ENCODE measurements at places on chromosomes 4 and X.

DNA sequence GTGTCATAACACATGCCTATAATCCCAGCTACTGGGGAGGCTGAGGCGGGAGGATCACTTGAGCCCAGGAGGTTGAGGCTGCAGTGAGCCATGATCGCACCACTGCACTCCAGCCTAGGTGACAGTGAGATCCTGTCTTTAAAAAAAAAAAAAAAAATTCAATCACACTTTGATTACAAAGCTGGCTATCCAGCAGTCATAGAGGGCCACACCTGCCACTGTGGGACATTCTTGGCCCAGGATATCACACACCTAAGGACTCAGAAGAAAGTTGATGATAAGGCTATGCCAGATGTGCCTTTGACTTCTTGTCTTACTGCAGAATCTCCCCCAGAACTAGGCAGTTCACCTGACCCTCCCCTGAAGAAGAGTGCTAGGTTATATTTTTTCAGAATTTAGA lies 122.5 kb upstream of the GALNT7 start:
- no peak for DNase-seq

- DNase-seq = no peak
Measured at GRCh38 chr4:60384516-60384915, 815.6 kb upstream of the ADGRL3 start.

DNA sequence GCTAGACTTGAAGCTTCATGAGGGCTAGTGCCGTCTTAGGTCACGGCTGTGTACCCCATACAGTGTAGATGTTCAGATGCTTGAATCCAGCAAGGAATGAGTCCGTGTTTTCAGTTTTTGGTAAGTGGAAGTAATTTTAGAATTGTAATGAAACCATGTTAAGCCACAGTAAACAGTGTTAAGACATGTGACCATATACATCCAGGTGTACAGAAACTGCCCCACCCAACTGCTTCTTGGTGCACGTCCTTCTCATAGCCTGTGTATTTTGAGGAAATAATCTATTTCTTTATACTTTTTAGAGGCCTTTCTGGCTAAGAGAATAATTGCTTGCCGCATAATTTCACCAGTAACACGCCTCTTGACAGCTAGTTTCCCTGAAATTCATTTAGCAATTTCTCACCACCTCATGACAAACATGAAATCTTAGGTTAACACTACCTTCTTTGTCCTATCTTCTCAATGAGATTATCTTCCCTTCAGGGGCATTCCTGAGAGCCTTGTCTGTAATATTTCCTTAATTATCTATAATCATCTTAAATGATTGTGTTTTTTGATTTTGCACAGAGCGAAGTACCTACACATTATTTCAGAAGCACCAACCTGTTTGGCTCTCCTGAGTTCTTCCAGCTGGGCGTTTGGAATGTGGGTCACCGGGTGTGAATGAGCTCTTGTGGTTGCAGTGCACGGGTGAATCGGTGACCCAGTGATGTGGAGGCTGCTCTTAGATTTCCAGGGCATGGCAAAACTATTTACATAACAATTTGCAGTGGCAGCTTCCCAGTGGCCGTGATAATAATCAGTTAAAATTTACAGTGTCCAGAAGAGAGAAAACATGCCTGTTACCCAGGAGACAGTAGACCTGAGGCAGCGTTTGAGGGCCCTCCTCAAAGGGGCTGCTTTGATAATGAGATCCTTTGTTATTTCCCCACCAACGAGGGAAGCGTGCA lies 50.2 kb upstream of the TADA2B start:
- no peak for DNase-seq

DNA sequence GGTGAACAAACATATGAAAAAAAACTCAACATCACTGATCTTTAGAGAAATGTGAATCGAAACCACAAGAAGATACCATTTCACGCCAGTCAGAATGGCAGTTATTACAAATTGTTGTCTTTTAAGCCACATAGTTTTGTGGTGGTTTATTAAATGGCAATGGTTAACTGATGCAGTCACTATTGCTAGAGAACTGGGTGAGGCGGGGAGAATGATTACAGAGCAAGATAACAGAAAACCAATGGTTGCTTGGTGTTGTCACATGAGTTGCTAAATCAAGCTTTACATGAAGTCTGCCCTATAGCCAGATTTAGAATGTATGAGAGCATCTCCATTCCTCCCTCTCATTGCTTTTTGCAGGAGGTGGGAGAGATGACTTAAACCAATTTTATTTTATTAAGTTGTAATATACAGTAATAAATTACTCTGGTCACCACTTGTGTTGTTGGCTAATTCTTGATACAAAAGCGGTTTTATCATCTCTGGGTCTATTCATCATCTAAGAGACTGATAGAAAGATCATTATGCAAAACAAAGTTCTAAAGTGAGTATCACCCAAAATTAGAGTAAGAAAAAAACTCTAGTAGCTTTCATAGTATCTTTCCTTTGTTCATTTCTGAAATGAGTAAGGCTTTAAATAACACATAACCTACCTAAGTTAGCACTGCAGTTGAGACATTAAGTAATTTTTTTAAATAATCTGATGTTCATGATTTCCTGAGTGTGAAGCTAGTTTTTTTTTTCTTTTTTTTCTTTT lies 859.5 kb downstream of the STIM2 start:
- no peak for DNase-seq

GRCh38 chr4:70133473-70133872 lies 20.6 kb upstream of the PRR27 start:
- no peak for DNase-seq

- no peak for DNase-seq
Measured at GRCh38 chr4:47816748-47817147, 21.1 kb downstream of the CORIN start.

GRCh38 chr4:184041156-184041555 lies 136.0 kb downstream of the STOX2 start:
- no peak for DNase-seq

GRCh38 chrX:106069048-106069447 lies 30.5 kb upstream of the SERPINA7 start:
- no peak for DNase-seq

DNA sequence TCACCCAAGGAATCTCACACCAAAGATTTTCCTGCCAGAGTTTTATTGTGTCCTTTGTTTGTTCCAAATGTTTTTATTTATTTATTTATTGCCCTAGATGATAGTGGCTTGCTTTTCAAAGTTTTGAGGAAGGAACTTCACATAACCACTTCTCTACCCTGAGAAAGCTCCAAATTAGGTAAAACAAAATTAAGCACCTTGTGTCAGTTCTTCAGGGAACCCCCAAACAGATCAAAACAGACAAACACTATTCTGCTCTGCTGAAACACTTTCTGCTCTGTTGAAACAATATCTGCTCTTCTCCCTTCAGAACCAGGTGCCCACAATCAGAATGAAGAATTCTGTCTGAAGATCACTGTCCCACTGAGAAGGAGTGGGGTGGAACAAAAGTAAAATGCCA lies 16.5 kb upstream of the CYBB start:
- no peak for DNase-seq

DNA sequence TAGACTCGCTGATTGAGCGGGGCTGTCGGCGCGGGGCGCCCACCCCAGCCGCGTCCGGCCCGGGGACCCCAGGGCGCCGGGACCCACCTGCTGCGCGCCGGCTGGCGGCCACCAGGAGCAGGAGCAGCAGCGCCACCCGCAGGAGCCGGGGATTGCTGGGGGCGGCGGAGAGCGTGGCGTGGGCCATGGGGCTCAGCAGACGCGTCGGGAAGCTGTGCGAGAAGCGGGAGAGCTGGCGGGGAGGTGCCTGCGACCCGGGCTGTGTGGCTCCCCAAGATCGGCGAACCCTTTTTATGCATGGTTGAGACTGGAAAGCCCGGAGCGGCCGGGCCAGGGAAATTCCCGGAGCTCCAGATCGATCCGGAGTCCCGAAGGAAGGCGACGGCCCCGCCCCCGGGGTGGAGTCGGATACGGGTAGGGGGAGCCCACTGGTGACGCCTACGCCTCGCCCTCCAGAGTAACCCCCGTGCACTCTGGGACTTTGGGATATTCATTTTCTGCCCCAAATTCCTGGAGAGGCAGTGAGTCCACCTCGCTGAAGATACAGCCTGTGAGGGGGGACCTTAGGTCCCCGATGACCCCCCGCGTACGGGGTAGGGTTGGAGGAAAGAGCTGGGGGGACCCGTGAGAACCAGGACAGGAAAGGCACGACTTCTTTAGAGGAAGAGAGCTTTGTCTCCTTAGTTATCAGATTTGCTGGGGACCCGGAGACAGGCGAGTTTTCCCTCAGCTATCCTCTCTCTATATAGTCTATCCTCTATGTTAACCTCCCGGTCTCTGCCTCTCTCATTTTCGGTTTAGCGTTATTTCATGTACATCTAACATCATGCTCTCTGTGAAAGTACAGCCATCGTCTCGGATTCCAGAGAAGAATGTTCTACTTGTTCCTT lies at the start of gene CXCL3:
Gene CXCL3 (minus strand): TSS at position 265 of the 890 bp plus-strand sequence. CDS start 78 bp downstream, at position 187.
- DNase-seq = no peak

GRCh38 chr4:120508036-120508435 lies 414.5 kb downstream of the PRDM5 start:
- no peak for DNase-seq

DNA sequence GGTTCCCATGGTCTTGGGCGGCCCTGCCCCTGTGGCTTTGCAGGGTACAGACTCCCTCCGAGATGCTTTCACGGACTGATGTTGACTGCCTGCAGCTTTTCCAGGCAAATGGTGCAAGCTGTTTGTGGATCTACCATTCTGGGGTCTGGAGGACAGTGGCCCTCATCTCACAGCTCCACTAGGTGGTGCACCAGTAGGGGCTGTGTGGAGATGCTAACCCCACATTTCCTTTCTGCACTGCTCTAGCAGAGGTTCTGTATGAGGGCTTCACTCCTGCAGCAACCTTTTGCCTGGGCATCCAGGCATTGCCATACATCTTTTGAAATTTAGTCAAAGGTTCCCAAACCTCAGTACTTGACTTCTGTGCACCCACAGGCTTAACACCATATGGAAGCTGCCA lies 176.1 kb downstream of the DCAF12L1 start:
- no peak for DNase-seq

- no peak for DNase-seq
Measured at GRCh38 chr4:59195839-59196238, 2004.3 kb upstream of the ADGRL3 start.

DNA sequence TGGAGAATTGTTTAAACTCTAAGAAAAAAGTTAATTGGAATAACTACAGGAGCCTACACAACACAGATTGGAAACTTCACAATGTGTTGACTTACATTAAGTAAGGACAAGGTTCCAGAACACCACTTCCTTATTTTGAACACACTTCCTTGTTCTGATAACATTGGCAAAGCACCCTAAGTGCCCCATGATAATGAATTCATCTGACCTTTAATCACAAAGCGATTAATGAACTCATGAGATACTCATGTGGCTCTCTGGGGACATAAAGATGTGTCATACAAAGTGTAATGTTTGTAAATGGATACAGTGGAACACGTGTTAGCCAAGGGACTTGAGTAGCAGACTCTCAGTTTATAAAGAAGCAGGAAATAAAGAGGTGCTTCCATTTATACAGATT lies 69.0 kb upstream of the ATOH1 start:
- DNase-seq = no peak

DNA sequence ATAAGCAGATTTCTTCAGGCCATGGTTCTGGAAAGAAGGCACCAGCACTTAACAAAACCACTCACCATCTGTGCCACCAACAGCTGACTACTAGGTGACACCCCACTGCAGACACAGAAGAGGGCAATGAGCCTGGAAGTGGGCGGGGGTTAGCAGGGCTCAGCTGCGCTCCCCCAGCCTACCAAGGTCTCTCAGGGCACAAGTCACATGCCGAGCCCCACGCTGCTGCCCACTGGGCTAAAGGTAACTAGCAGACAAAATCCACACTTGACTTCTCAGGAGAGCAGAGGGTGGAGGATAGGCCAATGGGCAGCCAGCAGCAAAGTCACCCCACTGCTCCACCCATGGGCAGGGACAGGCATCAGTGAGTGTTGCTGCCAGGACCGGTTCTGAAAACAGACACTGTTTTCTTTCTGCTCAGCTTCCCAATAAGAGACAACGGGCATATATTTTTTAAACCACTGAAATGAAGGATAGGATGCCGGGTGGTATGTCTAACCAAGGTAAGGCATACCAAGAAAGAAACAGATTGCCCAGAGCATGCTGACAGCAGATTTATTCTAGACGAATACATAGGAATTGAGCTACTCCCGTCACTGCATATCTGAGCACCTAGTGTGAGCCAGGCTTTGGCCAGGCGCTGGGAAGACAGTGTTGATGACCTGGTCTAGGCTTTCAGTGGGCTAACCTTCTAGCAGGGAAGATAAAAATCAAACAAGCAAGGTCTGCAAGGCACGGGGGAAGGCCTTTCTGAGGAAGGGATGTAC lies 20.1 kb downstream of the ACSL1 start:
- no peak for DNase-seq

GRCh38 chrX:149060921-149061320 lies 444.2 kb downstream of the IDS start:
- no peak for DNase-seq

GRCh38 chr4:147704846-147705245 lies 20.9 kb upstream of the PRMT9 start:
- DNase-seq = no peak

All from CD4-positive, alpha-beta memory T cell (primary cell).